CD8-positive, alpha-beta memory T cell (primary cell): ENCODE measurements at places on chromosomes 3 and 15.

DNA sequence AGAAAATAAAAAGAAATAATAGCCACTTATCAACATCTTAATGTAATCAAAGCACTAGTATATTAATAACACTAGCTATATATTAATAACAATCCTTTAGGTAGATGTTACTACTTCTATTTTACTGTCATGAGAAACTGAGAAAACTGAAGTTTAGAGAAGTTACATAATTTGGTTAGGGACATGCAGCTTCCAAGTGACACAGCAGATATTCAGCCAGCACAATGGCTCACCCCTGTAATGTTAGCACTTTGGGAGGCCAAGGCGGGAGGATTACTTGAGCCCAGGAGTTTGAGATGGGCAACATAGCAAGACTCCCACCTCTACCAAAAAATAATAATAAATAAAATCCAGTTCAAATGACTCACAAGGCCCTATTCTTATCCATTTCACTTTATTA is 1.9 kb upstream of the UBR1 start:
- H3K36me3 ChIP-seq: no peaks in the 10 kb centered on the region
- no peak overlapping the region for H3K4me3 ChIP-seq
- H3K27me3 ChIP-seq: no peaks in the 10 kb centered on the region
- no peak for DNase-seq
- H3K27ac ChIP-seq: no peak overlapping the region
- peaks cover 31% of the 10 kb centered on the region for H3K4me1 ChIP-seq

DNA sequence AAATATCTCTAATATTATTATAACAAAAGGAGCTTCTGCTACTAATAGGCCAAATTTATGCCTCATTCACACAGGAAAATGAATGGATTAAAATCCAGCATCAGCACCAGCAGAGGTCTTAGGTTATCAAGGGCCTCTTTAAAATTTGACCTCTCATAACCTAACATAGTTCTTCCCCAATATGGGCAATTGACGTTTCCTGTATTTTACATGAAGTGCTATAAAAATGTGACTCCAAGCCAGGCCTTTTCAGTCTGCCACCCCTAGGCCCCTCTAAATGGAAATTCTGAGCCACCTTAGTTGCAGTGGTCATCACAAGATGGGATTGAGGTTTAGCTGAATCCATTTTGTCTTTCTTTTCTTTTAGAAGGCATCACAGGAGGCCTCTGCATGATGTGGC is 70.1 kb downstream of the CASR start:
- H3K36me3 ChIP-seq: no peaks in the 10 kb centered on the region
- H3K4me3 ChIP-seq: no peak overlapping the region
- DNase-seq: no peak
- no peak overlapping the region for H3K27ac ChIP-seq

DNA sequence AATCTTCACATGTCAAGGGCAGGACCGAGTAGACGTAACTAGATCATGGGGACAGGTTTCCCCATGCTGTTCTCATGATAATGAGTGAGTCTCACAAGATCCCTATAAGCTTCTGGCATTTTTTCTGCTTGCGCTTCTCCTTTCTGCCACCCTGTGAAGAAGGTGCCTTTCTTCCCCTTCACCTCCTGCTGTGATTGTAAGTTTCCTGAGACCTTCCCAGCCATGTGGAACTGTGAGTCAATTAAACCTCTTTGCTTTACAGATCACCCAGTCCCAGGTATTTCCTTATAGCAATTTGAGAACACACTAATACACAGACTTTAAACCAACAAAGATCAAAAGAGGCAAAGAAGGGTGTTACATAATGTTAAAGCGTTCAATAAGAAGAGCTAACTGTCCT is 156.6 kb upstream of the UBE2E2 start:
- no peaks in the 10 kb centered on the region for H3K27me3 ChIP-seq
- no peaks in the 10 kb centered on the region for H3K4me1 ChIP-seq
- H3K4me3 ChIP-seq: no peak overlapping the region
- H3K36me3 ChIP-seq: no peaks in the 10 kb centered on the region

DNA sequence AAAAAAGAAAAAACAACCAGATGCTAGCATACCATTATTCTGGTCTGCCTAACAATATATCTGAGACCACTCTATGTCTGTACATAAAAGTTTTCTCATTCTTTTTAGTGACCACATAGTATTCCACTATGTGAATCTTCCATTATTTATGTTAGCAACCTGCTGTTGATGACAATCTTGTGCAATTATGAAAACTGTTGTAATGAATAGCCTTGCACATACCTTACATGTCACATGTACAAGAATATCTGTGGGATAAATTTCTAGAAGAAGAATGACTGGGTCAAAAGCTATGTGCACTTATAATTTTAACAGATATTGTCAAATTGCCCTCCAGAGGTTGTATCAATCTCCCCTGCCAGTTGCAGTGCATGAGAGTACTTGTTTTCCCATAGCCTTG is 62.5 kb downstream of the ARHGAP31 start:
- DNase-seq: no peak
- no peaks in the 10 kb centered on the region for H3K36me3 ChIP-seq
- H3K4me3 ChIP-seq: no peak overlapping the region
- H3K27ac ChIP-seq: no peak overlapping the region

DNA sequence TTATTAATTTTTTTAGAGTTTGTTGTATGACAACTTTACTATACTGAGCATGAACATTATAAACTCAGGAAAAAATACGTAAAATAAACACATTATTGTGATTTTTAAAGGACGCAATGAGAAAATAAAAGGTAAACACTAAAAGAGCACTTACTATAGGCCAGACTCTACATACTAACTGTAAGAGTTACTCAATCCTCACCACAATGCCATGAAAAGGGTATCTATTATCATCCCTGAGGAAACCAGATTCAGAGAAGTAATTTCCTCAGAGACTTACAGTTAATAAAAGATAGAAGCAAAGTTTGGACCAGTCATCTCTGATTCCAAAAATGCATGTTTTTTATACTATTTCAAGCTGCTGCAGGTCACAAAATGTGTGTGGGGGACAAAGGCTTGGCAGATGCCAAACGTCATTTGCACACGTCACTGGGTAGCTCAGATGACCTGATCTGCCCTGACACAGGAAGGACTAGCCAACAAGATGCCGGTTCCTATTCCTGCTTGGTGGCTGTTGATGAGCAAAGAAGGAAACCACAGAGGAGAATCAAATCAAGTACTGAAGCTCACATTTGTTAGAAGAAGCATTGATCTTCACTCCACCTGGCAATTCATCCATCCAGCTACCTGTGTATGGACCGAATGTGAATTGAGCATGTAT is 42.3 kb downstream of the KLHL6 start:
- no peaks in the 10 kb centered on the region for H3K36me3 ChIP-seq
- H3K4me1 ChIP-seq: peaks cover 47% of the 10 kb centered on the region
- no peaks in the 10 kb centered on the region for H3K27me3 ChIP-seq
- no peak overlapping the region for H3K27ac ChIP-seq
- peak; percentile 74 for DNase-seq
- H3K4me3 ChIP-seq: no peak overlapping the region

- H3K4me3 ChIP-seq: no peak overlapping the region
- no peaks in the 10 kb centered on the region for H3K36me3 ChIP-seq
- H3K4me1 ChIP-seq: no peaks in the 10 kb centered on the region
- H3K27ac ChIP-seq: no peak overlapping the region
- no peak for DNase-seq
Observed at GRCh38 chr3:21446027-21446426, 305.0 kb downstream of the ZNF385D start.

GRCh38 chr3:188562144-188562543 is 408.2 kb downstream of the LPP start:
- no peak for DNase-seq
- no peak overlapping the region for H3K4me3 ChIP-seq
- no peaks in the 10 kb centered on the region for H3K36me3 ChIP-seq
- H3K4me1 ChIP-seq: no peaks in the 10 kb centered on the region
- H3K27me3 ChIP-seq: no peaks in the 10 kb centered on the region
- no peak overlapping the region for H3K27ac ChIP-seq

GRCh38 chr15:78998526-78998925 is 53.7 kb upstream of the CTSH start:
- H3K27ac ChIP-seq: no peak overlapping the region
- no peak for DNase-seq
- H3K36me3 ChIP-seq: no peaks in the 10 kb centered on the region
- H3K27me3 ChIP-seq: no peaks in the 10 kb centered on the region

GRCh38 chr3:122689587-122689986 is 8.9 kb downstream of the PARP14 start:
- H3K4me1 ChIP-seq: peaks cover 6% of the 10 kb centered on the region
- H3K27ac ChIP-seq: no peak overlapping the region
- no peak for DNase-seq
- H3K4me3 ChIP-seq: no peak overlapping the region

DNA sequence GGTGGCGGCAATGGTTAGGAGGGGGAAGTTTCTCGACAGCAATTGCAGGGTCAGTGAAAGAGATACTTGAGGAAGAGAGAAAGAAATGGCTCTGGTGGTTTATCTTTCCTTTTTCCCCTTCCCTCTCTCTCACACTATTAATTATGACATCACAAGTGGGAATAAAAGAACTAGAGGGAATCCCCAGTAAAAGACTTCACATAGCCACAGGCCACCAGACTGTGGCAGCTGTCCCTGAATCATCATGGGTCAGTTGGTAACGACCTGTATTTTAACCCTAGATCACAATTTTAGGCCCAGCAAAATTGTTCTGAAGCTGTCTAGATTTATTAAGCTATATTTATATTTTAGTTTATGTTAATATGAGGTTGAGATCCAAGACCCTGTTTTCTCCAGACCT is 40.3 kb downstream of the MBNL1 start:
- no peak for DNase-seq
- peaks cover 81% of the 10 kb centered on the region for H3K4me1 ChIP-seq
- H3K27ac ChIP-seq: no peak overlapping the region
- H3K36me3 ChIP-seq: peaks cover 17% of the 10 kb centered on the region
